Pancreas (tissue), 10 donors: ENCODE measurements at places on chromosomes 7 and 10. TPM values are rescaled to one million over a fixed set of nuclear protein-coding genes. Genes with fewer than 3 reads are reported as not detected.
A peak's percentile ranks its signal among the peaks of the same experiment; 100 is the strongest.

GRCh38 chr10:16381083-16381482, 55.7 kb upstream of the PTER start:
- DNase-seq = no peak
- H3K4me3 ChIP-seq = no peak overlapping the region
- H3K27me3 ChIP-seq = no peaks in the 10 kb centered on the region
- H3K36me3 ChIP-seq = no peaks in the 10 kb centered on the region
- no peaks in the 10 kb centered on the region for H3K4me1 ChIP-seq

DNA sequence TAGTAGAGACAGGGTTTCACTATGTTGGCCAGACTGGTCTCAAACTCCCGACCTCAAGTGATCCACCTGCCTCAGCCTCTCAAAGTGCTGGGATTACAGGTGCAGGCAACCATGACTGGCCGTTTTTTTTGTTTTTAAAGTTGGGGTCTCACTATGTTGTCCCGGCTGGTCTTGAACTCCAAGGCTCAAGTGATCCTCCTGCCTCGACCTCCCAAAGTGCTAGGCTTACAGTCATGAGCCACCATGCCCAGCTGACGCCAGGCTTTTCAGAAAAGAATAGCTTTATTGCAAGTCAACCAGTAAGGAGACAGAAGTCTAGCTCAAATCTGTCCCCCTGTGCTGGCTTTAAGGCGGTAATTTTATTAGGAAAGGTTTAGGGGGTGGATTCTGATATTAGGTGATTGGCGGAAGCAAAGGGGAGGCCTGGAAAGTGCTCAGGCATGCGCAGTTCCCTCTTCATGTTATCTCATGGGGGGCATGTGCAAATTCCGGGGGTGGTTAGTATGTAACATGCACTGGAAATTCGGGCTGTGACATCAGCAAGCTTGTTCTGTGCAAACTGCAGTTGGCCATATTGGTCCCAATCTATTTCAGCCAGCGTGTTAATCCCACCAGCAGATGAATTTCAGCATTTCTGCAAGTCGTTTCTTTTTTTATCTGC, 42.7 kb downstream of the LIMK1 start:
- H3K27me3 ChIP-seq = no peaks in the 10 kb centered on the region
- H3K4me1 ChIP-seq = no peaks in the 10 kb centered on the region
- H3K4me3 ChIP-seq = no peak overlapping the region
- H3K27ac ChIP-seq = no peak overlapping the region

- peaks cover 11% of the 10 kb centered on the region for H3K27me3 ChIP-seq
- H3K4me1 ChIP-seq = no peaks in the 10 kb centered on the region
- DNase-seq = no peak
- H3K27ac ChIP-seq = no peak overlapping the region
- H3K36me3 ChIP-seq = no peaks in the 10 kb centered on the region
These were observed 8.5 kb downstream of the SP8 start for GRCh38 chr7:20778063-20778721.

GRCh38 chr7:25945608-25946007, 206.4 kb upstream of the NFE2L3 start:
- H3K27ac ChIP-seq = peak overlapping the region; percentile 92
- H3K27me3 ChIP-seq = no peaks in the 10 kb centered on the region
- DNase-seq = no peak
- no peaks in the 10 kb centered on the region for H3K36me3 ChIP-seq

GRCh38 chr7:94059746-94060145, 55.6 kb upstream of the BET1 start:
- no peak overlapping the region for H3K4me3 ChIP-seq
- H3K36me3 ChIP-seq = no peaks in the 10 kb centered on the region
- DNase-seq = no peak
- H3K27ac ChIP-seq = no peak overlapping the region

Gene CLCN1
- not detected for total RNA-seq

- no peak overlapping the region for H3K4me3 ChIP-seq
- H3K27ac ChIP-seq = no peak overlapping the region
- H3K27me3 ChIP-seq = no peaks in the 10 kb centered on the region
- no peaks in the 10 kb centered on the region for H3K4me1 ChIP-seq
These were observed 83.6 kb downstream of the PROSER2 start for GRCh38 chr10:11906714-11907113.

DNA sequence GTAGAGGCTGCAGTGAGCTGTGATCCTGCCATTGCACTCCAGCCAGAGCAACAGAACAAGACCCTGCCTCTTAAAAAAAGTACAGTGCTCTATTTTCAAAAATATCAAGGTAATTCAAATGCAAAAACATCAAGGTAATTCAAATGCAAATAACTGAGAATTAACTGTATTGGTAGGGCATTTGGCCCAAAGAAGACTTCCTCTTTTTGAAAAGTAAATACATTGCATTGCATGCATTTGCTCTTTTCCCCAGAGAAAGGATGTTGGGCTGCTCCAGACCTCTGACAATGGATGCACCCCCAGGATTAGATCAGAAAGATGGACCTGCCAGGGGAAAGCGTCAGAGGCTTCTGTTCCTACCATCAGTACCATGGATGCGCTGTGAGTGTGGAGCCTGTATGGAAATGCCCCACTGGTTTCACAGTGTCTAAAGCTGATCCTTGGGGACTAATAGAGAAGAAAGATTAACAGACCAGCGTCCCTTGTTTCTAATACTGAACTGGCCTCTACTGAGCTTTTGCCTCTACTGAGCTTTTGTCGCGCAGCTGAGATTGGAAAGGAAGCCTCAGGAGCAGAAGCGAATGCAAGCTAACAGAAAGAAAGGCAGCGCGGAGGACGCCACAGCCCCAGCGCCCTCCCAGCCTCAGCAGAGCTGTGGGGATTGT, 93.5 kb upstream of the LYZL2 start:
- no peaks in the 10 kb centered on the region for H3K27me3 ChIP-seq
- H3K4me1 ChIP-seq = no peaks in the 10 kb centered on the region
- no peak overlapping the region for H3K4me3 ChIP-seq
- H3K36me3 ChIP-seq = no peaks in the 10 kb centered on the region
- H3K27ac ChIP-seq = no peak overlapping the region

Gene ARL3
- 2.5 TPM for total RNA-seq

Gene ZNF804B
- 0.55 TPM for total RNA-seq

- H3K27ac ChIP-seq = no peak overlapping the region
- H3K4me3 ChIP-seq = no peak overlapping the region
- H3K36me3 ChIP-seq = no peaks in the 10 kb centered on the region
These were observed 359.3 kb downstream of the PCLO start for GRCh38 chr7:82803411-82803810.

Gene ATG9B
- total RNA-seq = 0.28 TPM

- no peaks in the 10 kb centered on the region for H3K27me3 ChIP-seq
- DNase-seq = peak; percentile 84
- peak within 1 kb of the TSS; percentile 92 for H3K4me3 ChIP-seq
- H3K36me3 ChIP-seq = no peaks in the 10 kb centered on the region
These were observed at the start of gene NT5C3A for GRCh38 chr7:33062023-33062781. Gene NT5C3A (minus strand): TSS chr7:33062776. CDS start chr7:33062705, 71 bp downstream.

GRCh38 chr10:57786850-57787750, 480.6 kb downstream of the IPMK start:
- no peak for DNase-seq
- H3K27ac ChIP-seq = no peak overlapping the region
- H3K4me1 ChIP-seq = no peaks in the 10 kb centered on the region
- no peak overlapping the region for H3K4me3 ChIP-seq
- no peaks in the 10 kb centered on the region for H3K27me3 ChIP-seq
- H3K36me3 ChIP-seq = no peaks in the 10 kb centered on the region

GRCh38 chr10:114131094-114131493, 42.9 kb downstream of the CCDC186 start:
- no peak overlapping the region for H3K4me3 ChIP-seq
- no peaks in the 10 kb centered on the region for H3K27me3 ChIP-seq
- no peaks in the 10 kb centered on the region for H3K4me1 ChIP-seq
- H3K36me3 ChIP-seq = peaks cover 2% of the 10 kb centered on the region
- no peak for DNase-seq
- H3K27ac ChIP-seq = no peak overlapping the region

DNA sequence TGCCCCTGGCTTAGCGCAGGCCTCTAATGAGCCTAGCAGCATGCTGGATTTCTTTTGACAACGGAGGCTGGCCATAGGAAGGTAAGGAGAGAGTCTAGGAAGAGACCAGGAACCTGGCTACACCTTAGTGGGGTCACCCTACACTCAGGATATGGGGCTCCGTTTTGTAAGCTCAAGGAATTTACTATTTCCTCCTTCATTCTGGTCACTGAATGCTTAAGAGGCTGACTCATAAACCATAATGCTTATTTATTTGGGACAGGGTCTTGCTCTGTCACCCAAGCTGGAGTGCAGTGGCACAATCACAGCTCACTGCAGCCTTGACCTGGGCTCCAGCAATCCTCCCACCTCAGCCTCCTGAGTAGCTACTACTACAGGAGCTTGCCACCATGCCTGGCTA, 38.4 kb downstream of the CARD11 start:
- H3K27me3 ChIP-seq = no peaks in the 10 kb centered on the region
- H3K36me3 ChIP-seq = no peaks in the 10 kb centered on the region
- no peaks in the 10 kb centered on the region for H3K4me1 ChIP-seq
- H3K4me3 ChIP-seq = no peak overlapping the region
- no peak for DNase-seq

GRCh38 chr7:152759949-152760853, 649 bp downstream of the ACTR3B start:
- peak overlapping the region; percentile 95 for H3K4me3 ChIP-seq
- peak overlapping the region; percentile 88 for H3K27ac ChIP-seq
- no peaks in the 10 kb centered on the region for H3K27me3 ChIP-seq
- no peaks in the 10 kb centered on the region for H3K36me3 ChIP-seq
- no peaks in the 10 kb centered on the region for H3K4me1 ChIP-seq
- no peak for DNase-seq
